Stimulated activated CD4-positive, alpha-beta T cell treated with anti-CD3 and anti-CD28 coated beads, TNF-alpha, amount 100 ng/mL, for 48 hours (primary cell): ENCODE measurements at places on chromosomes 3 and 15.
A peak's percentile ranks its signal among the peaks of the same experiment; 100 is the strongest.

- no peak for DNase-seq
Observed at GRCh38 chr3:25573386-25574171, 91.1 kb downstream of the TOP2B start.

DNA sequence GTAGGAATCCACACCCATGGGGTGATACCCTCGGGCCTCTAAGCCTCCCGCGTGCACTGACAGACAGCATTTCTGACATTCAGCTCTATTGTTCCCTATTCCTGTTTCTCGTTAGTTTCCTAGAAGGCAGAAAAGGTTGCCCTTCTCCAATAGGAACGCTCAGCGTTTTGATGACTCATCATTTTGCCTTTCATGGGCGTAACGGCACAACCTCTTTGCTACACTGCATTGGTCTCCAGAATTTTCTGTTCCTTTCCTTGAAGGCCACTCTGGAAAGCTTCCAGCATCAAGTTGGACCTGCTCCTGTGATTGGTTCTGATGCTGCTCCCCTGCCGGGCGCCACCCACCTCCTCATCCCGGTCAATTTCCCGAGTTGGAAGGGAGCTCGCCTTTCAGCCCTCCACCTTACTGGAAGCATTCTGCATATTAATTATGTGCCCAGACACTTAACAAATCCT is 13.0 kb upstream of the TNK2 start:
- no peak for DNase-seq

DNA sequence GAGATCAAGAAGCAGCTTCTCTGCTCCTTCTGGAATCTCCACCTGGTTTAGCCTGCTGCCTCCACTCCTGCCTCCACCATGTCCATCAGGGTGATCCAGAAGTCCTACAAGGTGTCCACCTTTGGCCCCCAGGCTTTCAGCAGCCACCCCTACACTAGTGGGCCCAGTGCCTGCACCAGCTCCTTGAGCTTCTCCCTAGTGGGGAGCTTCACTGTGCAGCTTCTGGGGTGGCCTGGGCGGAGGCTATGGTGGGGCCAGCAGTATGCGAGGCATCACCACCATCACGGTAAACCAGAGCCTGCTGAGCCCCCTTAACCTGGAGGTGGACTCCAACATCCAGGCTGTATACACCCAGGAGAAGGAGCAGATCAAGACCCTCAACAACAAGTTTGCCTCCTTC is 2.4 kb upstream of the KPNA4 start:
- no peak for DNase-seq

- no peak for DNase-seq
Observed at GRCh38 chr3:12125772-12126171, 32.9 kb downstream of the TIMP4 start.

GRCh38 chr3:193960487-193961274 is 175.3 kb upstream of the HES1 start:
- DNase-seq, result no peak

DNA sequence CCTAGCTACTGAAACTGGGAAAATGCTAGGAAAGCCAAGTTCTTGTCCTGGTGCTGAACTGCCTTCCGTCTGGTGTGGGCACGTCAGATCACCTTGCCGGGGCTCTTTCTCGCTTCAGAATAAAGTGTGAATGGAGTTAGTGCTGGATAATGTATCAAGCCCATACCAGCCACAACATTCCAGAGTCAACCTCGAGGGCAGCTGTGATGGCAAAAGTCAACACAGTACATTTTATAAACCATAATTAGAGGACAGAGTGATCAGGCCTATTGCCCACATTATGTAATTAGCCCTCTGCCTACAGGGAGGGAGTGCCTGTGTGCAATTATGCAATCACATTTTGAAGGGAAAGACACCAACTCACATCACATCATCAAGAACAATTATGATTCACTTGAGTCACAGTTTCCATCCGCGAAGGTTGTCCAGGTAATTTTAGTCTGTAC is 165.2 kb downstream of the RORA start:
- no peak for DNase-seq

GRCh38 chr3:122687298-122687697 is 6.7 kb downstream of the PARP14 start:
- DNase-seq, result no peak

DNA sequence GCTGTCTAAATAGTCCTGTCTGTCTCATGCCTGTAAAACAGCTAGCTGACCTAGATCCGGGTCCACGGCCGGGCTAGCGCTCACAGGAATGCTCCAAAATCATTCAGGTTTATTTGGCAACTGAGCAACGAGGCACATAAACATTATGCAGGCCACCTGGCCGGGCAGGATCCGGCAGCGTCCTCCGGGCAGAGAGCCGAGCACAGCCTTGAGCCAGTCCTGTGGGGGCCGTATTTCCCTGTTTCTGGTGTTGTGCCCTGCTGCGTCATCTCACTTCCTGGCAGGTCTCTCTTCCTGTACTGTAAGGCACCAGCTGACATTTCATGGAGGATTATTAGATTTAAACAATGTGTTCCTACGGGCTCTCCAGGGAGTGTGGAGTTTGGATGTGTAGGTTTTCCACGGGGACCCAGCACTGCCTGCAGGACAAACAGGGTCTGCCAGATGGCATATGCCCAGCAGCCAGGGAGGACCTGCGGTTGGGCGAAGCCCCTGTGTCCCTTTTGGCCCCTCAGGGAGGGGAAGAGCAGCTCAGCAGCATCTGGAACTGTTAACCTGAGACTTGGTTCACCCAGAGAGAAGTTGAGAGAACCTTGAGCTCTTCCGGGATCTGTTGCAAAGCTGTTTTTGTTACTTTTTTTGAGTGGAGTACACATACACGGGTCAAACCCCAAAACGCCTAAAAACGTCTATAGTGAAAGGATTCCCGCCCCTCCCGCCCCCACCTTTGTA is 16.6 kb upstream of the LRRK1 start:
- no peak for DNase-seq

- DNase-seq, result no peak
Observed at GRCh38 chr15:48541341-48542278, 103.9 kb downstream of the FBN1 start.

DNA sequence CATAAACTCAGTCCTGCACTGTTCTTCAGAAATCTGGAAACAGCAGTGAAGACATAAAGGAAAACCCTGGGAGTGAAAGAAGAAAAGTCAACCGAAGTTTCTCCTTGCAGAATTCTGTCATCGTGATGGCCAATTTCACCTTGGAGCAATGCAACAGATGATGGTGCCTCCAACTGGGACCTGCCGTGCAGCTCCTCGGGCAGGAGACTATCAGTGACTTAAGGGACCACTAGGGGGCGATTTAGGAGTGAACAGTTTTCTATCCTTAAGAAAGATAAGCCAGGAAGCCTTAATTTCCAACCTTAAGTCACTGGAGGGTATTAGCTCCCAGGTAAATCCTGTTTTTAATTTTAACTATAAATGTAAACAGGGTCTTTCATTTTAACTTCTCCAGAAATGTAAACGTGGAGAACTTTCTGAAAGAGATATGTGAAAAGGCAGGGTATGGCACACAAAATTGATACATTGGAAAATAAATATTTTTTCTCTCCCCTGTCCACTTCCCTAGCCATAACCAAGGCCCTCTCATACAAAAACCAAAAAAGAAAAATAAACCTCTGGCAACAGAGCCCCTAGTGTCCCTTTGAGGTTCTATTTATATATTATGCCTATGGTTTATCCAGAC is 116.3 kb downstream of the PDZRN3 start:
- DNase-seq, result no peak

- no peak for DNase-seq
Observed at GRCh38 chr3:179745079-179745478, 92.2 kb downstream of the USP13 start.

DNA sequence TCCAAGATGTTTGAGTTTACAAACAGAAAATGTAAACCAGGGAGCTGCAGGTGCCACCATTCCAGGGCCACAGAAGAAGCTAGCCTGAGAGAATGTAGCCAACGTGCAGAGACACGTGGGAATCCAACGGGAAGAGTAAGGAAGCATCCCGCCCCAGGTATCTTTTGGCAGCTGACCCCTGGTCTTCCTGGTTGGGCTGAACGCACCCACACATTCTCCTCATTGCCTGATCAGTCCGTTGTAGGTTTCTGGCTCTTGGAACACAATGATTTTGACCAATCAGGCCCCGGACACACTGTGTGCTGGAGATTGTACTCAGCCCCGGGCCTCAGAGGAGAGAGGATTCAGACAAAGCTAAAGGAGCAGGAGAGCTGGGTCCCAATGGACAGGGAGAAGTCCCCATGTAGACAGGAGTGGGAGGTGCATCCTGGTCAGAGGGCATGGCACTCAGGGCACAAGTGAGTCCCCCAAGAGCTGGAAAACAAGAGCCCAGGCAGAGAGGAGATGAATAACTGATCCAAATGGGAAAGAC is 102.3 kb downstream of the TPRA1 start:
- no peak for DNase-seq

DNA sequence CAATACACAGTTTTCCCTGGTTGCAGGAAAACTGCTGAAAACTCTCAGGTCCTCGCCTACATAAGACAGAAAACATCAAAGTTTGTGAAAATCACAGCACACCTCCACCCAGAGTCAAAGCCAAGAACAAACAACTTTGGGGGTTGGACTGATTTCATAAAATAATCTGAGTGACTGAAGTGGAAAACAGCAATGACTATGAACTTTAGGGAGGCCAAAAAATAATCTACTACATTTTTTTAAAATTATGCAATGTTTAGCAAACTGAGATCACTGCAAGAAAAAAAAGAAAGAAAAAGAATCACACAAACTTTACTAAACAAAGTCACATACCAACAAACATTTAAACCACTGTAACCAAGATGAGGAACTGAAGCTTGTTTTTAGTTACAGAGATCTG is 15.9 kb upstream of the FOXP1 start:
- DNase-seq, result no peak

GRCh38 chr3:152364237-152364636 is 95.5 kb downstream of the MBNL1 start:
- no peak for DNase-seq

- DNase-seq, result no peak
Observed at GRCh38 chr3:71530903-71531530, 52.5 kb downstream of the FOXP1 start.

DNA sequence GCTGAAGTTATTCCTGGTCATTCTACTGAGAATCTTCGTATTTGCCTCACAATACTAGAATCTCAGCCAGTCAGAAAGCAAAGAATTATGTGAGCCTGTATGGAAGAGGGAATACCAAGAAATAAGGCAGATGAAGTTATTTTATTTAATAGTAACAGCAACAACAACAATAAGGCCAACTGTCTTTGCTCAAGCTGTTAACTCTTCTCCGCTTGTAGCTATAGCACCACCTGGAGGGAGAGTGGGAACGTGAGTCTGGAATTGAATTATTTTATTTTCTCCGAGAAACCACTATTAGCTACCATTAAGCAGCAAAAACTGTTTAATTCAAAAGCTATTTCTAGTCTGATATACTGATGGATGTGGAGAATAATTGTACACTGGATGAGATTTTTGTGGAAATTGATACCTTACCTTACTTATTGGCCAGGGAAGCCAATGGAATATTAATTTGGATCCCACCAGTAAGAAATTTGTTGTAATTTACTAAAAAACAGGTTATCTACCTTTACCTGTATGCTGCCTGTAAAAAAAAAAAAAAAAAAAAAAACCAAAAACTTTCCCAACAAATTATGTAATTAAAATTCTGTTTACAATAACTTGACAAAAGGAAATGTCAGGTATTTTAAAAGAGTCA is 50.1 kb downstream of the CALML4 start:
- no peak for DNase-seq

GRCh38 chr15:80152896-80153876 is at the start of gene FAH:
Gene FAH (plus strand): TSS chr15:80152999. CDS start chr15:80153055, 56 bp downstream.
- peak; percentile 20 for DNase-seq

GRCh38 chr3:142876417-142876816 is 12.5 kb downstream of the PCOLCE2 start:
- DNase-seq, result no peak

- DNase-seq, result no peak
Observed at GRCh38 chr3:76495216-76495615, 544.7 kb upstream of the ROBO2 start.
